ENCODE measurements at places on chromosomes 16 and 17.

DNA sequence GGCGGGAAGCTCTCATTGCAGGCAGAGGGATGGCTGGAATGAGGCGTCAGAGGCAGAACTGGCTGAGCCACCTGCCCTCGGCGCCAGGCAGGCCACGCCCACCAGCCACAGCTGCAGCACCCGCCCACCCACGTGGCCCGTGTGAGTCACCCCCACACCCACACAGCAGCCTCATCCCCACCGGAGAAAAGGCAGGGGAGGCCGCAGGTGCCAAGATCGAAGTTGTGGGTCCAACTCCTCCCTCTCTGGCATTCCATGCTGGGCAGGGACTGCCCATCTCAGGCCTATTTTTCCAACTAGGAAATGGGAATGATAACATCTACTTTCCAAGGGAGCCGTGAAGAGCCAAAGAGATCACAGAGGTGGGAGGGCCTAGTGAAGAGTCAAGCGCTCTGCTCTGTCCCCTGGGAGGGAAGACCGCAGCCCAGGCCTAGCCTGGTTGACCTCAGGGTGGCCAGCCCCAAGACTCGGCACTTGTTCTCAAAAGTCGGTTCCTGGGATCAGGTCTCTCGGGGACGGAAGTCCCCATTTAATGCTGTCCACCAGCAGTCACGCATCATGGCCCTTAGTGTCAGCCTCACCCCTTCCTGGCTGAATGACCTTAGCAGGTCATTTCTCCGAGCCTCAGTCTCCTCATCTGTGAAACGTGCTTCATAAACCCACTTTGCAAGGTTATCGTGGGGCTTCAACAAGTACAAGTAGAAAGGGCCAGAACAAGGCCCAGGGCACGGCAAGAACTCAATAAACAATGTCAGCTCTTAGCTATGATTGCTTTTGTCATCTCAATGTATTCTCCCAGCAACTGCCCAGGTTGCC lies at the start of gene TRPV3:
Gene TRPV3 (minus strand): TSS at position 45 of the 816 bp plus-strand sequence. CDS start 2,962 bp downstream, outside the sequence.
- DNase-seq: peak; percentile 80

- no peak for DNase-seq
Observed at GRCh38 chr17:18992454-18993130, 12.0 kb downstream of the FAM83G start.

- DNase-seq: no peak
Observed at GRCh38 chr16:51248217-51248616, 97.1 kb upstream of the SALL1 start.

DNA sequence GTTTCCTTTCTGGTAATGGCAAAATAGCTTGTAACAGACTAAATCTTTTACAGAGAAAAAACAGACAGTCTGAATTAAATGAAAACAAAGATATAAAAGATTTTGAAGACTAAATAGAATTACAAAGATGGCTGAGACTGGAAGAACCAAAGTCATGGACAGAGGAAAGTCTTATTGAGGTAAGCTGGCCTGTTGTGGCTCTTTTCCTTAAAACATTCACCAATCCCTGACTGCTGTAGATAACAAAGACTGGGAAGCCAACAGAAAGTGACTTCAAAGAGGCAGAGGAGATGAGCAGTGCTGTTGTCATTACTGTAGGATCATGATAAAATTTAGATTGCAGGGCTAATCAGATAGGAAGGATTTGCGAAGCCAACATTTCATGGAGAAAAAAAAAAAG lies 517.0 kb downstream of the KIF2B start:
- DNase-seq: no peak

- DNase-seq: peak; percentile 45
Observed at GRCh38 chr17:49717371-49717861, 9.7 kb upstream of the SLC35B1 start.

GRCh38 chr17:64240741-64241347 lies 22.2 kb downstream of the TEX2 start:
- no peak for DNase-seq

DNA sequence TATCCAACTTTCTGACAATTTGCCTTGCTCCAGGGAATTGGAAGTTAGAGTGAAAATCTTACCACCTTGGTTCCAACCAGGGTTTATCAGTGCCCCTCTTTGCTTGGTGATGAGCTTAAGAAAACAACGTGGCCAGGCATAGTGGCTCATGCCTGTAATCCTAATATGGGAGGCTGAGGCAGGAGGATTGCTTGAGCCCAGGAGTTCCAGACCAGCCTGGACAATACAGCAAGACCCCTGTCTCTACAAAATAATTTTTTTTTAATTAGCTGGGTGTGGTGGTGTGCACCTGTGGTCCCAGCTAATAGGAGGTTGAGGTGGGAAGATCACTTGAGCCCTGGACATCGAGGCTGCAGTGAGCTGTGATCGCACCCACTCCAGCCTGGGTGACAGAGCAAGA lies 21.4 kb downstream of the SLC7A6 start:
- DNase-seq: no peak

GRCh38 chr16:66434619-66435430 lies 7.7 kb downstream of the BEAN1 start:
- no peak for DNase-seq

GRCh38 chr17:64583038-64583437 lies 76.3 kb downstream of the CEP95 start:
- no peak for DNase-seq

DNA sequence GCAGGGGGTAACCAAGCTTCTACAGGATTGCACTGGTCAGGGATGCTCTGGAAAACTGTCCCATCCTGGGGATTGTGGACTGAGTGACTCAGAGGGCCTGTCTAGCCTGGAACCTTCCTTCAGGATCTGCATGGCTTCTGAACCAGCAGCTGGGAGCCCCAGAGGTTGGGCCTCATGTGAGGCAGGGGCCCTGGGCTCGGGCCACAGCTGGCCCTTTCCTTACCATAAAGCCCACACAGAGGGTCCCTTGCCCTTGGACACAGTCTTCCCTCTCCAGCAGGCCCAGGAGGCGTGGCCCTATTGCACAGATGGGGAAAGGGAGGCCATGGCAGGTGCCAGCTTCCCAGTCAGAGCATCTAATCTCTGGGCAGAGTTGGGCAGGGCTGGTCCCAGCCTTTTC lies 30.5 kb downstream of the ADCY7 start:
- DNase-seq: no peak

GRCh38 chr17:57071991-57072944 lies 12.8 kb upstream of the AKAP1 start:
- no peak for DNase-seq

DNA sequence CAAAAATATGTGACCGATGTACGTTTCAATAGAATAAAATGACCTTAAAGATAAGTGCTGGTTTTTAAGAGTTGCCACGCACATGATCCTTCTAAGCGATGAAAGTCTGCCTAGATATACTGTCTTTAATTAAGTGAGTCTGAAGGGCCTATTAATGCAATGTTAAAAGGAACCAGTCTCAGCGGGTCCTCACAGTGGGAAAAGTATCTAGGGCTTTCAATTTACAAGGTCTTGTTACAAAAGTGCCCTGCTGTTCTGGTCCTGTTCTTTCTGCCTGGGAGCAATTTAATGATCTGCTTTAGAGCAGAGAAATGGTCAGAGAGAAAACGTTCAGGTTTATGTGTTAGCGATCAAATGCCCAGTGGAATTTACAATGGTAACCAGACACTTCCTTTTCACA lies 864.0 kb downstream of the KCNJ2 start:
- no peak for DNase-seq

GRCh38 chr17:41631025-41631897 lies 6.9 kb upstream of the KRT17 start:
- DNase-seq: no peak

DNA sequence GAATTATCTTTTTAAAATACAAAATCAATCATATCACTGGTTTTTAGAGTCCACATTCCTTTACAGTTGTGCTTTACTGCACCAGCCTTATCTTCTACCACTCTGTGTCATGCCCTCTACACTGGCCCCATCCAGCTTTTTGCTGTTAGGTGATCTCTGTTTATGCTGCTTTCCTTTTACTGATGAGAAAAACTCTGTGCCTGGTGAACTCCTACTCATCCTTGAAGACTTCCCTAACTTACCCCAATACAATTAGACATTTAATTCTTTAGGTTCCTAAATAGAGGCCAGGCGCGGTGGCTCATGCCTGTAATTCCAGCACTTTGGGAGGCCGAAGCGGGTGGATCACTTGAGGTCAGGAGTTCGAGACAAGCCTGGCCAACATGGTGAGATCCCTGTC lies 64.6 kb downstream of the MRTFB start:
- no peak for DNase-seq

GRCh38 chr17:67148352-67148751 lies 96.6 kb downstream of the HELZ start:
- DNase-seq: no peak

- DNase-seq: no peak
Observed at GRCh38 chr17:41428591-41429291, 4.4 kb upstream of the KRT37 start.

DNA sequence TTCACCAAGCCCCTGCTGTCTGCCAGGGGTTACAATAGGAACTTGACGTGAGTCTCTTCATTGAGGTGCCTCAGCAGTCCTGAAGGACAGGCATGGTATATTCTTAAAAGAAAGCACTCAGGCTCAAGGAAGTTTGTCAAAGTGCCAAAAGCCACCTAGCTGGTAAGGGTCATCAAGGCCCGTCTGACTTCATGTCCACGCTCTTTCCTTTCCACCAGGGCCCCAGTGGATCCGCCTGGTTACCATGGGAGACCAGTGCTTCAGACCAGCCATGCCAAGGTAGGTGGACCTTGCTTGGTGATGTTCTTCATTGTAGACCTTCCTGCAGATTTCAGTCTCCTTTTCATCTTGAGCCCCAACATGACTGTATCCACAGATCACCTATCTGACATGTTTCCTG lies 27.6 kb upstream of the CCL1 start:
- DNase-seq: no peak

DNA sequence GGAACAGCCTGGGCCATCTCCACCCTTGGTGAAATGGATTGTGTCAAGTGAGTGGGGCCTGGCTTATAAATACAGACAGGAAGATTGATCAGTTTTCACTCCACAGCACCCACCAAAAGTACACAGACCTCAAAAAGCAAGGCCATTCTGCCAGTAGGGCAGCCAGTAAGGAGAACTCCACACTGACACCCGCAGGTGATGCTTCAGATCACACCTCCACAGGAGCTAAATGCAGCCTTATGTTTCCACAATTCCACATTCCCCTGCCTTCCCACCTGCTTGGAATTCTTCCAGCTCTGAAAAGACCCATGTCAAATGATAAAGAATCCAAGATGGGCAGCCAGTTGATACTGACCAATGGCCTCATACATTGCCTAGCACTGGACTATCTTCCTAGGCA lies 191.1 kb downstream of the ZFHX3 start:
- no peak for DNase-seq

DNA sequence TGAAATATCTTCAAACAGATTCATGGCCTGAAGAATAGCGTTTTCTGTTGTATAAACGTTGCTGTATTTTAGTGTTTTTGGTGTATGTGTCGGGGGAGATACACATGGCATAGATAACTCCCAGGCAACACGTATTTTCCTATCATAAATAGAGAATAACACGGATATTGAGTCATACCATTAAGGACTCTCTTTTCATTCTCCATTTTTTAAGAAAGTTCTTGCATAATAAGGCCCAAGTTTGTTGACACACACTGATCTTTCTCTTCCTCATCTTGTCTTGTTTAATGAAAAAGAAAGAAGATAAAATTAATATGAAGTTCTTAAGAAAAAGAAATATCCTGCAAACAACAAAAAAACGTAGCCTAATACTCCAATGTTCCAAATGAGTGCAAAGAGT lies 13.4 kb downstream of the ABCA8 start:
- no peak for DNase-seq

DNA sequence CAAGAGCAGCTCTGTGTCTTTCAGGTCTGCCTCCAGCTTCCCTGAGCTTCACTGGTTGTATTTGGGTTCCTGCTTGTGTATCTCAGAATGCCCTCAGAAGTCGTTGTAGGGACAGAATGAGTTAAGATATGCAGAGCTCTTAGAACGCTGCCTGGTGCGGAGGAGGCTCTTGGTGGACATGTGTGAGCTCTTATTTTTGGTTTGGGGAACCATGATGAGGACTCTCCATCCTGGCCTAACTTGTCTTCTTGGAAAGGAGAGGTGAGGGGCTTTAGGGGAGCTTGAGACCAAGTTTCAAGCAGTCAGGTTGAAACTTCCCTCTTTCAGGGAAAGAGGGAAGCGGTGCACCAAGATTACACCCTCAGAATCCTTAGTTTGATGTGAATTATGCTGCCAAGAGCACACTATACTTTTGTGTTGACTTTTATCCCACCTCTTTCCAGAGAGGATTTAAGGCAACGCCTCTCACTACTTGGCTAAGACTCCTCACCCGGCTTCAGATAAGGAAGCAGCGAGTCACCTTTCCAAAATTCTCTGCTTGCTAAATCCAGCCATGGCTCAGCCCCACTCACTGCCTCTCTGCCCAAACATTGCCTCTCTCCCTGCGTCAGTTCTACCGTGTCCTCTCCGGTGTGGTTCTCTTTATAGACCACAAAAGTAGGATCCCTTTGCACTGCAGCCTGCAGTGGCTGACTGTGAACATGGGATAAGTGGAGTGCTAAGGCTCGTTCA lies 12.7 kb downstream of the CDK5RAP3 start:
- DNase-seq: no peak

GRCh38 chr17:77281122-77281903 lies 140.5 kb downstream of the SEC14L1 start:
- DNase-seq: peak; percentile 56

DNA sequence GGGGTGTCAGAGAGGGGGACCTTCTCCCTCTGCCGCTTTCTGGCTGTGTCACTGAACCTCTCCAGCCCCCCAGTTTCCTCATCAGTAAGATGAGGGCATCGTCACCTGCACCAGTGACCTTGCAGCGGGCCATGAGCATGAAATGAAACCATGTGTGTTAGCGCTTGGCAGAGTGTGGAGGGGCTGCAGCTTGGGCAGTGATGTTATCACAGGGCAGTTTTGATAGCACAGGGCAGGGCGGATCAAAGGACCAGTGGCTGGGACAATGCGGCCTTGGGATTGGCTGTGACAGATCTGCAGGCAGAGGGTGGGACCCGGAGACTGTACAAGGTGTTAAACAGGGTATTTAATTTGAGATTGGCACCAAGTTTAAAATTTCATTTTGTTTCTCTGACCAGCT lies 38.9 kb upstream of the NAT9 start:
- DNase-seq: no peak

Measured in stimulated activated CD4-positive, alpha-beta T cell treated with anti-CD3 and anti-CD28 coated beads, Interleukin-4, amount 100 ng/mL, for 24 hours (primary cell).